ENCODE measurements at places on chromosomes 2 and 18.

GRCh38 chr2:38465789-38466127 lies 88.7 kb upstream of the ATL2 start:
- DNase-seq, result no peak

- DNase-seq, result no peak
These were observed 123.5 kb downstream of the GLI2 start for GRCh38 chr2:120859128-120859527.

DNA sequence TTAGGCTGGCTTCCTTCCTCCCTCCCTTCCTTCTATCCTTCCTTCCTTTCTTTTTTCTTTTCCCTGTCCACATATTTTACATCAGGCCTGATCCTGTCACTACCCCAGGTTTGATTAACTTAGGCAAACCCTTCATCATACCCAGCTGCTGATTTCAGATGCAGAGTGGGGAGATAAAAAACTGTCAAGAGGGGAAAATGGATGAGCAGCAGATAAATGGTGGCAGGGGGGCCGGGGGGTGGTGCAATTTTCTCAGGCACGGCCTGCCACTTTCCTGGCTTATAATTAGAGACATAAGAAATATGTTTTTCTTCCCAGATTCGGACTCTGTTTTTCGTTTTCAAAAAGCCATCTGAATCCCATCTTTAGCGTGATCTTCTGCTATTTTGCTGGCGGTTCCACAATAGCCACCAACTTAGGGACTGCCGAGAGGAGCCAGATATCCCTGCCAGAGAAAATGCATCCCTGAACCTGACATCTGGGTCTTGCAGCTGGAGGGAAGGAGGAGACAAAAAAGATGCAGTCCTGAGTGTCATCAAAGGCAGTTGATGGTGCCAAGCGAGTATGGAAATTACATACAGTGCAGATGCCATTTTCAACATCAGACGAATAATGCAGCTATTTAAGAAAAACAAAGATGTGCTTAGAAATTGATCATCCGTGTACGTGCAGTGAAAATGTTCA lies 49.9 kb downstream of the CXCR4 start:
- no peak for DNase-seq

- no peak for DNase-seq
These were observed 19.2 kb upstream of the GPR35 start for GRCh38 chr2:240605867-240606743.

DNA sequence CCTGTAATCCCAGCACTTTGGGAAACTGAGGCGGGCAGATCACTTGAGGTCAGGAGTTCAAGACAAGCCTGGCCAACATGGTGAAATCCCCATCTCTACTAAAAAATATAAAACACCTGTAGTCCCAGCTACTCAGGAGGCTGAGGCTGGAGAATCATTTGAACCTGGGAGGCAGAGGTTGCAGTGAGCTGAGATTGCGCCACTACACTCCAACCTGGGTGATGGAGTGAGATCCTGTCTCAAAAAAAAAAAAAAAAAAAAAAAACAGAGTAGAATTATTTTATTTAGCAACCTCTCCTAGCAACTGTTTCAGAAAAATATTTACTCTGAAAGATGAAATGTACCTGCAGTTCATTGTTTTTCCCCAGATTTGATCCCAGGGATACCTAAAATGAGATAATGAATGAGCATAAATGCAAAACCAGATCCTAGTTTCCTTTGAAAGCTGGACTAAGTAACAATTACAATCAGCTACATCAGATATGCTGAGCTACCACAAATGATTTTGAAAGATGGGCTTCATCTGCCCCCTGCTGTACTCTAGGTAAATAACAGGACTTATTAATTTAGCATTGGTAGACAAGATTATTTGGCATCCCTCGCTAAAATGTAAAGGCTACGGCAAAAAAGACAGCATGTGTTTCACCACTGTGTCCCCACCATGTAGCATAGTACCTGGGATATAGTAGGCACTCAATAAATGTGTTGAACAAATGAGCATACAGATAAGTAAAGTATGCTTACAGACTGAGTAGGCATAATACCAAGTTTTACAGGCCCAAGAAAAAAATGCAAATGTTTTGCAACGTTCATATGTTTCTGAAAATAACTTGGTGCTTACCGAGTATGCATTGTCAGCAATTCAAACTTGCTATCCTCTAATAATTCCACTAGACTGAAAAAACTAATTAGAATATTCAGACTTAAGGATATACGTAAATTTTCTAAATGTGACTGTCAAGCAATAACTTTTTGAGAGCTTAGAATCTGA lies 102.5 kb downstream of the ATL2 start:
- DNase-seq, result no peak

GRCh38 chr18:52845036-52845435 lies 505.0 kb downstream of the DCC start:
- no peak for DNase-seq

- no peak for DNase-seq
These were observed 248.9 kb upstream of the THUMPD2 start for GRCh38 chr2:40027968-40028367.

DNA sequence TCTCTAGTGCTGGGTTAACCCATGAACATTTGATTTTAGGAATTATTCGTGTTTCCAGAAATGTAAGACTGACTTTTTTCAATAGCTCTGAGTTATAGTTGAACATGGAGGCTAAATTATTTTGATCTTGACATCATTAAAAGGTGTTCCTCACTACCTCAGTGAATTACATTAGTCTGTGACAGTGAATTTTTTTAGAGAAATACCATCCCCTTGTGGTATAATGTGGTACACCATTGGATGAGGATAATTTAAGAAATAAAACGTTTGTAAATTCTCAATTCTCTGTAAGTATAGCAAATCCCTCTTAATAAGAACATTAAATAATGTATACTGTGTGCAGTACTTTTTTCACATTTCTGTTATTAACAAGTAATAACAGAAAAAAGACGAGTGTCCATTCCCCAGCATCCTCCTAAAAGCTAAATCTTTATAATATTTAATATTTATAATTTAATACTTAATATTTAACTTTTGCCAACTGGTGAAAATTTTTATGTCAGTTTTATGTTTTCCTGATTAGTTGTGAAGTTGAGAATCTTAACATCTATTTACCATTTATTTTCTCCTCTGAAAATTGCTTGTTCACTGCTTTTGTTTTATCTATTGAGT lies 70.3 kb upstream of the CWC22 start:
- DNase-seq, result no peak

- no peak for DNase-seq
These were observed 92.4 kb downstream of the NCK2 start for GRCh38 chr2:105836840-105837692.

GRCh38 chr18:13562494-13563029 lies 163.8 kb downstream of the FAM210A start:
- peak; percentile 62 for DNase-seq

DNA sequence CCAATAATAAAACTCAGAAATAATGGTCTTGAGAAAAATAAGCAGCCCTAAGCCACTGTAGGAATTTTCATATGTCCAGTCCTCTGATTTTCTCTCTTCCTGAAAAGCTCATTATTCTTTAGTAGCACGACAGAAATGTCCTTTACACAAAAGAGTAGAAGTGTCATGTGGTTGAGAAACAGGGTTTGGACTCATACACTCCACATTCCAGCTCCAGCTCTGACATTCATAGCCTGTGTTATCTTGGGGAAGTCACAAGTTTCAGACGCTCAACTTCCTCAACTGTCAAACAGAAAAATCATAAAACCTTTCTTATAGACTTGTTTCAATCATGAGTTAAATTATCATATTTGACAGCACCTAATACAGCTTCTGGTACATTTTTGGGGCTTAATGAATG lies 511.5 kb downstream of the TNS1 start:
- DNase-seq, result no peak

DNA sequence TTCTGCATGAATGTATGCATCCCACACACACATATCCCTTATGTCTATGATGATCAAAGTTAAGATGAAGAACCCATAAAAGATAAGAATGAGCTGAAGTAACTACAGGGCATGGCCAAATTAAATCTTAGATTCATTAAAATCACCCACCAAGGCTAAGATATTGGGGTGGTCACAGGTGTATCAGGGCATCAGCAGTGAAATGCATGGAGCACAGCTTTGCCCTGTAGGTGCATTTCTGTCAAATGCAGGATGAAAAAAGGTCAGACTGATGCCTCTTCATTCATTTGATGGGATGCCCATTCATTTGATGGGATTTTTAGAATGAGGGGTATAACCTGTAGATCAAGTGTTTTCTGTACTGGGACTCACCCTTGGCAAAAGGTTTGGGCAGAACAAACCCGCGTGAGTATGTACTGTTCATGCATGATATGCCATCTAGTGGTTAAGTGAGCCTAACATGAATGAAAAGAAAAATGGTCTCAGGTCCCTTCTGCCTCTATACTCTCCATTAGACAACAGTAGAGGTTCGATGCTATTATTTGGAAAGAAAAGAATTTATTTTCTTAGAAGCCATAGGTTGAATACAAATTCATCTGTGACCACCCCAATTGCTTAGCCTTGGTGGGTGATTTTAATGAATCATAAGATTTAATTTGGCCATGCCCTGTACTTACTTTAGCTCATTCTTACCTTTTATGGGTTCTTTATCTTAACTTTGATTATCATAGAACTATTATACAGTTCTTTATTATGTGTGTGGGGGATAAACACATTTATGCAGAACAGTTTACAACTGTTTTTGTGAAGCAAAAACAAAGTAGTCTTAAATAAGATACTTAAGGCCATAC lies 43.2 kb upstream of the NOSTRIN start:
- DNase-seq, result no peak

GRCh38 chr2:29130295-29130694 lies 15.1 kb downstream of the CLIP4 start:
- no peak for DNase-seq

- no peak for DNase-seq
These were observed 103.0 kb upstream of the NRP2 start for GRCh38 chr2:205579335-205579734.

- no peak for DNase-seq
These were observed 112.9 kb downstream of the CSRNP3 start for GRCh38 chr2:165582409-165582808.

- no peak for DNase-seq
These were observed 92.3 kb downstream of the PRKCE start for GRCh38 chr2:45743531-45744396.

- no peak for DNase-seq
These were observed 267.6 kb downstream of the TMX3 start for GRCh38 chr18:68447286-68447685.

GRCh38 chr2:235347691-235348090 lies 146.2 kb upstream of the AGAP1 start:
- no peak for DNase-seq

- DNase-seq, result no peak
These were observed 28.7 kb downstream of the ZSWIM2 start for GRCh38 chr2:186820303-186820702.

- DNase-seq, result no peak
These were observed 135.5 kb upstream of the CXCR4 start for GRCh38 chr2:136253288-136254004.

DNA sequence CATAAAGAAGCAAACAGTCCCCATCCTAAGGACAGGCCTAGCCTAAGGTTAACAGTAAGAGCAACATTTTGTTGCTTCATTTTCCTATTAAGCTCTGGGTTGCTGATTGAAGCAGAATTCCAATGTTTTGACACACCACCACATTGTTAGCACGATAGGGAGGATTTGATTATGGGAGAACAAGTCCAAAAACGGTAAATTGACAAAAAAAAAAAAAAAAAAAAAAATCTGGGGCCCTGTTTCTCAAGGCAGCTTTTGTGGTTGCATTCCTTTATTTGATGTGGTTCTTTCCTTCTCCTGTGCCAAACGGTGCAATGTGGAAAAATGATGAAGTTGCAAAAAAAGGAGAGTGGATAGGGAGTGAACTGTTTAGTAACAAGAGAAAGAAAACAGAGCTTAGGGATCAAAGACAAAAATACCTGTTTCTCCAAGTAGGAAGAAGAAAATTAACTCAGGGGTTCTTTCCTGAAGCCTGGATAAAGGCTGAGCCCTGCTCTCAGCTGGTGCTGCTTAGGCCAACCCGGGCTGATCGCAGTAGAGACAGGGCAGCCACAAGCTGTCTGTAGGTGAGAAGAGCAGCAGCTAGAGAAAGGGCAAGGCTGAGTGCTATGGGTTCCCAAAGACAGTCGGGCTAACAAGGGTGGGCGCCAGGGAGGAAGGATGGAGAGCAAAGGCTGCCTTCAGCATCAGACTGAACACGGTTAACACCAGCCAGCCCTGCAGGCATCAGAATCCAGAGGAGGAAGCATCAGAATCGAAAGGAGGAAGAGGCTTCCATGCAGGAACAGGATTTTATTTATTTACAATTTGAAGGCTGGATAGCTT lies 167.8 kb upstream of the FOSL2 start:
- DNase-seq, result no peak

- DNase-seq, result no peak
These were observed 32.1 kb downstream of the HJURP start for GRCh38 chr2:233822101-233822771.

GRCh38 chr18:63979409-63979920 lies 9.6 kb downstream of the SERPINB8 start:
- DNase-seq, result peak; percentile 17

GRCh38 chr18:67363694-67364093 lies 152.8 kb downstream of the DSEL start:
- no peak for DNase-seq

DNA sequence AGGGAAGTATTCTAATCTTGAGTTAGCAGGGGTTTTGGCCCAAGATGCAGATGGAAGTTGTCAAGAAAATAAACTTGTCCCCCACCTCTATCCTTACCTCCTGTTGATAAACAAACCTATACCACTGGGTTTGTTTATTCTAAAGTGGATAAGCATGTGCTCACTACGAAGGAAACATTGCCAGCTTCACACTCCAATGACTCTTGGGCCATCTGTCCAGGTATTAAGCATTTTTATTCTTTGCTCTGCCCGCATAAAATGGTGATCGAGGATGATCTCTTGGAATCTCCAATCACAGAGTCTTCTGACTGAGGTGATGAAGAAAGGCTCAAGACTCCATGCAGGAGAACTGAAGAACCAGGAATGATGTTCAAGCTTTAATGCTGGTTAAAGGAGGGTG lies 1908.4 kb upstream of the PIK3C3 start:
- DNase-seq, result no peak

- no peak for DNase-seq
These were observed 17.9 kb upstream of the GNAL start for GRCh38 chr18:11671156-11671555.

GRCh38 chr2:78532762-78533379 lies 492.6 kb upstream of the REG3G start:
- no peak for DNase-seq

DNA sequence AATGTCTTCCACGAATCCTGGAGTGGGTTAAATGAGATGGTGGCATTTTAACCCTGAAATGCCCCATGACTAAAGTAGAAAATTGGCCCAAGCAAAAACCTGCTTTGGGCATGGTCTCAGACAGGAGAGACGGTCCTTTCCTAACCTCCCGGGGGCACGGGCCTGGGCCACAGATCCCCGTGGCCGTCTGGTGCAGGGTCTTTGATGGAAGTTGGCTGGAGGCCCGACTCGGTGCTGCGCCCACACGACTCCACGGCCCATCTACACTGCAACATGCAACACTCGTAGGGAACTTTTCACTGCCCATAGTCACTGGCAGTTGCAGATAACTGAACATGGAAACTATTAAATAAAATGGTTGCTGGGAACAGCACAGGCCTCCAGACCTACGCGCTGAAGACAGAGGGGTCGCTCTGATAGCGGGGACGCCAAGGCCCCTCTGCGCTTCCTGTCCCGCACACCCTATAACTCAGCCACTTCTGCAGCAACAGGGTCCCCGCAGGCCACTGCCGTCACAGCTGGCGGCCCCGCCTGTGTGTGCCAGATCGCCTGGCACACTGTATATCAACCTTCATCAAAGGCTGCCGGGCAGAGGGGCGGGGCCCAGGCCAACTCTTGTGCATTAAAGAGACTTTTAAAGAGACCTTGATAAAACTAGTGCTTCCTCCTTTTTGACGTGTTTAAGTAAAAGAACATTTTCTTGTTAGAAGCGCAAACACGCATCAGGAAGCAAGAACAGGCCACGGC lies 214.1 kb downstream of the TWIST2 start:
- no peak for DNase-seq

- DNase-seq, result no peak
These were observed 256.4 kb downstream of the SP3 start for GRCh38 chr2:173708806-173709205.
